ENCODE measurements at places on chromosomes 16 and 17.

- DNase-seq = peak; percentile 92
- H3K4me1 ChIP-seq = peaks cover 16% of the 10 kb centered on the region
- H3K27me3 ChIP-seq = no peaks in the 10 kb centered on the region
- peak overlapping the region; percentile 80 for H3K4me3 ChIP-seq
- no peaks in the 10 kb centered on the region for H3K36me3 ChIP-seq
- H3K27ac ChIP-seq = peak overlapping the region; percentile 32
These were observed 878 bp downstream of the HEXIM1 start for GRCh38 chr17:45149037-45149668.

- no peaks in the 10 kb centered on the region for H3K36me3 ChIP-seq
- no peak overlapping the region for H3K4me3 ChIP-seq
- H3K4me1 ChIP-seq = peaks cover 10% of the 10 kb centered on the region
- peaks cover 36% of the 10 kb centered on the region for H3K27me3 ChIP-seq
- no peak overlapping the region for H3K27ac ChIP-seq
- DNase-seq = no peak
These were observed 10.8 kb upstream of the DRG2 start for GRCh38 chr17:18076936-18077335.

DNA sequence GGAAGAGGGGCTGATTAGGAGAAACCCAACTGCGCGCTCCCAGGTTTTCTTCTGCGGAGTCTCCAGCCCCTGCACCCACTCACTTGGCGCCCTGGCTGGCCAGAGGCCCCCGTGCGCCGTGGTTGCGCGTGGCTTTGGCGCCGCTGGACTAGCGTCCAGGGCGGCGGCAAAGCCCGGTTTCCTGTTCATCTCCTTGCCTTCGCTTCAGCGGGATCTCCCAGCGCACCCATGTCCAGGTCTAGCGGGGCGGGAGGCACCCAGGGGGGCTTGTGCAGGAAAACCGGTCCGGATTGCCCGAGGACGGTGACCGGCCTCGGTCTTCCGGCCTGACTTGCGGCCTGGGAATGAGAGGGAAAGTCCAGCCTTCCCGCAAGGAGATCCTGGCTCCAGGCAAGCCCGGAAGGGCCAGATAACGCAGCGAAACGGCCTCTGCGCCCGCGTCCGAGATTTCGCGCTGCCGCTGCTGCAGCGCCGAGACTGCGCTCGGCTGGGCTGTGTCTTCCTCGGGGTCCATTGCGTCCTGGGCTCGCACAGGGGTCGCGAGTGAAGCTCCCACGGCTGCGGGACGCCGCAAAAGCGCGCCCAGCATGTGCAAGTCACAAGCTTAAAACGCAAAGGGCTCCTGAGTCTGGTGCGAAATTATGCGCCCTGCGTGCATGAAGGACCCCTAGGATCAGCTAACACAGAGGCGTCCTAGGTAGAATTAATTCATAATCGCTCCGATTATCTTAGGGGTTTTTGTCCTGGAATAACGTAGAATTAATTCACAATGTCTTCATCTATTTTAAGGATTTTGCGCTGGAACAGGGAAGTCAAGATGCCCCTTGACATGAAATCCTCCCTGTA is 5.7 kb downstream of the FOXF1 start:
- no peak overlapping the region for H3K27ac ChIP-seq
- H3K27me3 ChIP-seq = no peaks in the 10 kb centered on the region
- 0 out of 2 replicates have a peak, but pooled peaks cover 4% of the 10 kb centered on the region for H3K4me1 ChIP-seq
- DNase-seq = no peak

GRCh38 chr17:83103200-83103942 is 24.0 kb downstream of the METRNL start:
- no peak overlapping the region for H3K27ac ChIP-seq
- no peak overlapping the region for H3K4me3 ChIP-seq
- H3K36me3 ChIP-seq = no peaks in the 10 kb centered on the region
- no peaks in the 10 kb centered on the region for H3K27me3 ChIP-seq
- peaks cover 67% of the 10 kb centered on the region for H3K4me1 ChIP-seq

- H3K4me1 ChIP-seq = peaks cover 14% of the 10 kb centered on the region
- no peak overlapping the region for H3K27ac ChIP-seq
- H3K36me3 ChIP-seq = no peaks in the 10 kb centered on the region
- H3K27me3 ChIP-seq = no peaks in the 10 kb centered on the region
- no peak for DNase-seq
These were observed 102.6 kb upstream of the CREBBP start for GRCh38 chr16:3983081-3983520.
